ENCODE measurements at places on chromosomes 3 and 15. TPM values are rescaled to one million over a fixed set of nuclear protein-coding genes. Genes with fewer than 3 reads are reported as not detected.

DNA sequence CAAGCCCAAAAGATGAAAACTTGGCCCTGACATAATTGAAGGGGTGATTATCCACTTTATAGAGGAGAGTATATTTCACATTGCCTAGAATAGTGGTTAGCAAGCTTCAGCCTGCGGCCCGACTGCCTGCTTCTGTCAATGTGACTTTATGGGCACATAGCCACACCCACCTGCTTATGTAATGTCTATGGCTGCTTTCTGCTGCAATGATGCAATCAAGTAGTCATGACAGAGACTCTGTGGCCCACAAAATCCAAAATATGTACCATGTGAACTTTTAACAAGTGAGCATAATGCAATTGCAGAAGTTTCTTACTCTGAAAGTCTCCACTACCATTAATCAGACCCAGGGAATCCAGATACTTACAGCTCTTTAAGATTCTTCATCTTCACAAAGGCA, 103.1 kb downstream of the LRIG1 start:
- no peak for DNase-seq

DNA sequence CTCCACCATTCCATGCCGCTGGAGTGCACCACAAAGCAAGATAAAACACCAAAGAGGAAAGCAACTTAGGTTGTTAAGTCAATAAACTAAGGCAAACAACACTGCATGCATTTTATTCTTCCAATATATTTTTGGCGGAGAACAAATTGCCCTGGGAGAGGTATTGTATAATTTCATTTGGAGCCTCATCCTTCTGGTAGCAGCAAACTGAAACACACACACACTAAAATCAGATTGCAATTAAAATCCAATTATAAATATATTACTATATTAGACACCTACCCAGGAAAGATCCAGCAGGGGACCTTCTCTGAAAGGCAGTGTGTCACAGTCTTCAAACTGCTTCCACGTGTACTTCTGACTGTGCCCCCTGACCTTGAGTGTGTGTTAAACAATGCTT, 102.3 kb downstream of the RORA start:
- no peak for DNase-seq

DNA sequence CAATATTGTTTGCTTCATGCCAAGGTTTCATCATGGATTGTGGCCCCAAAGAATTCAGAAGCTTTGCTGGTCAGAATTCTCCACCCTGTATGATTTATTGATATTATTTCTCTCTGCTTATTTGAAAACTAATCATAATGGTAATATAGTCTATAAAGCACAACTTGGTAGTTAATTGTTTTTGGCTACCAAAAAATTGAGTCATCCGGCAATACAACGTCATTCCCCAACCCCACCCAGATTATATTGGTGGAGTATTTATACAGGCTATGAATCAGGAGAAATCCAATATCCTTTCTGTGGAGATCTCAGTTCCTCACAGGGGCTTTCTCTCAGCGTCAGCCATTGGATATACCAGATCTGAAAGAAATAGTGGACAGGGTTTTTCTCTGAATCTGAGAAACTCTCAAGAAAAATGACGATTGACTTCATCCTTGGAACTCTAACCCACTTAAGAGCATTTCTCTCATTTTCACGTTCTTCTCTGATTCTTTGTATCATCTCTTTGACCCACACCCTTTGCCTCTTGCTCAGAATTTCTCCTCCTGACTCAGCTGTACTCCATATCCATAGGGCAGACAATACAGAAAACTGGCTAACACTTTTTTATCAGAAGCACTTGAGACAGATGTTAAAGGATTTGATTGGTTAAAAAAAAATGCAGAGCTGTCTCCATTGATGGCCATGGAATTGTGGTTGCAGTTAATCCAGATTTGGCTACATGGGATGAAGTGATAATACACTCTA, 1055.8 kb upstream of the CADM2 start:
- no peak for DNase-seq

The EPHA6 gene
- polyA plus RNA-seq: 0.05 TPM

DNA sequence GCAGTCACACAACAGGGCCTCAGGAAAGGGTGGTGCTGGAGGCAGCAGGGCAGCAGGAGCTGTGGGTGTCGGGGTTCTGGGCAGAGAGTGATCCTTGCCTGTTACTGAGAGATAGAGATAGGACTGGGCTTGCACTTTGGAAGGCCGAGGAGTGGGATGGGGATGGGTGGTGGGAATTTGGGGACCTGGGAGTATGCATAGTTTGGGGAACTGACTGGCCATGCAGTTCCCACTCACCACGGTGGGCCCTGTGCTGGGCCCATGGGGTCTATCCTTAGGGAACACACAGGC, 192.5 kb upstream of the LINGO1 start:
- DNase-seq: no peak

DNA sequence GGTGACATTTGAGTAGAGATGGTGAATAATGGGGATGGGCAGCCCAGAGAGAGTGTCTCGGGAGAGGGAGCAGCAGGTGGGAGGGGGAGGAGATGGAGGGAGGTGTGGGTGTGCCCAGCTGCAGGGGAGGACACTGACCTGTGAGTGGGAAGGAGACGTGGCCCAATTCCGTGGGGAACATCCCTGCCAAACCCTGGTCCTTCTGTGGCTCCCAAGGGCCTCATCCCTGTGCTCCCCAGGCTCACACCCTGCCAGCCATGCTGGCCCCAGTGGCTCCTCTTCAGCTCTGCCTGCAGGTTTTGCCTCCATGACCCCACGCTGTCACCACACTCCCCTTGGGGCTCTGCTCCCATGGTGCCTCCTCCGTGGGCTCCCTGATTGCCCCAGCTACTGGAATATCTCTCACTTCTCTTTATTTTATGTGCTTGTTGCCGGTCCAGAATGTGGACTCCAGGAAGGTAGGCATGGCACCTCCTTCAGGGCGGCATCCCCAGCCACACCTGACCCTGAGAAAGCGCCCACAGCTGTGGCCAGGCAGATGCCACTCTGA, 7.0 kb downstream of the CFAP100 start:
- DNase-seq: no peak

DNA sequence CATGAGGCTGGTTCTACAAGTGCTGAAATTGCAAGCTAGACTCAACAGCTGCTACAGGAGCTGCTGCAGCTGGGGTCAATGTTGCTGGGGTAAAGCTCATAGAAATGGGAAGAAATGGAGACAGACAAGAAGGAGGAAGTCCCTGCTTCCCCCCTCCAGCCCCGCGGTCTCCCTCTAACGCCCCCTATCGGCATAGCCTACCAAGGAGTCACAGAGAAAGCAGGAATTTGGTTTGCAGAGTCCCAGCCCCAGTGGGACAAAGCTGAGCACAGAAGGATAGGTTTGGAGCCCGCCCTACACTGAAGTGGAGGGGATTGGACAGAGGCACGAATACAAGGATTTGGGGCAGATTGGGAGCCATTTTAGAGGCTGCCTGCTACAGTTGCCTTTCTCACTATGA, 176.9 kb upstream of the ANKRD28 start:
- peak; percentile 18 for DNase-seq

GRCh38 chr3:151218136-151218535, 15.1 kb upstream of the GPR171 start:
- DNase-seq: no peak

- no peak for DNase-seq
These were observed 45.4 kb upstream of the MTMR10 start for GRCh38 chr15:31036783-31037182.

DNA sequence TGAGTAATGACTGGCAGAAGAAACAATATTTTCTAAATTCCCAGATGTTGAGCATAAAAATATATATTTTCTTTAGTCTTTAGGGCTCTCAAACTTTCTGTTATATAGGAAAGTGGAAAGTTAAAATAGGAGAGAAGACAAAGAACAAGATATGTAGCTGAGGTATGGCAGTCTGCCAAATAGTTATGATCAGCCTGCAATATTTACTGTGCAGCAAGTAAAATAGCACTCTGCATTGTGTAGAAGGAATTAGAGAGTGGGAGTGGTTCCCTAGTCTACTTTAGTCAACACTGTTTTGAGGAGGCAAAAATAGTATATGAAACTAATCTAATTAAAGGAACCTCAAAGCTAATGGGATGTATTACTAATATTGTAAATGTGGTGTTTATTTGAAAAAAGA, 978.1 kb upstream of the ALCAM start:
- DNase-seq: no peak

The GRAMD1C gene
- polyA plus RNA-seq: 0.32 TPM

The GLDN gene
- not detected for polyA plus RNA-seq

The PRR20G gene
- polyA plus RNA-seq: not detected

- DNase-seq: no peak
These were observed 258.9 kb downstream of the UACA start for GRCh38 chr15:70504299-70504951.

The ECE2 gene
- polyA plus RNA-seq: not detected

GRCh38 chr3:120855665-120856437, 52.2 kb upstream of the STXBP5L start:
- DNase-seq: no peak

DNA sequence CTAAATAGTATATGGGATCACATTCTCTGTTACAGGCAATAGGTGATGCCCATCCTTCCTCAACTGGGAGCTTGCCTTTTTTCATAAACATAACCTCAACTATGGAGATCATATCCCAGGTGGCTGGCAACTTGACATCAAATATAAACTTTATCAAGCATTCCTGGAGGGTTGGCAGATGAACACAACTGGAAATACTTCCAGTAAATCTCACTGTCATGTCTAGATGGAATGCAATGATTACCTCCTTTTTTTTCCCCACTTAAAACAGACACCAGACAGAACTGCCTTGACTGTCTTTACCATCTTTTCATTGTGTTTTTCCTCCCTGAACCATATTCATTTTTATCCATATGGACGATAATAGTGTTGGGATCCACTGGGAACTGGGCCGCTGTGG, 43.1 kb upstream of the PFN2 start:
- DNase-seq: no peak

The BRK1 gene
- 184 TPM for polyA plus RNA-seq

- no peak for DNase-seq
These were observed 144.0 kb upstream of the TLE3 start for GRCh38 chr15:70241561-70242320.

GRCh38 chr3:186277268-186277909, 84.6 kb downstream of the DGKG start:
- peak; percentile 51 for DNase-seq

The VILL gene
- polyA plus RNA-seq: 0.05 TPM

DNA sequence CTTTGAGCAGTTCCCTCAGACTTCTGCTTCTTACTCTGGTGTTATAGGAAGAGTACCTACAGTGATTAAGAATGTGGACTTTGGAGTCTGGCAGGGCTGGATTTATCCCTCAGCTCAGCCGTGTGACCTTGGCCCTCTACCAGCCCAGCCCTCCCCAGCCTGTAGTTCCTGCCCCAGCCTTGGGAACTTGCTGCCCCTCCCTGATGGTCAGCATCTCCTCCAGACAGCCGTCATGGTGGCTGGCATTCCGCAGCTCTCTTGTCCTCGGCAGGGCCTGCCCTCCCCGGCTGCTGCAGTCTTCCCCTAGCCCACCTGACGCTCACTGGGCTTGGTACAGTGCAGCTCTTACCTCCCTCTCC, 21.9 kb upstream of the CPNE9 start:
- DNase-seq: no peak

The CFAP44 gene
- polyA plus RNA-seq: 4.9 TPM

The SIDT1 gene
- polyA plus RNA-seq: 0.25 TPM

The CCDC54 gene
- polyA plus RNA-seq: not detected

The TRA2B gene
- polyA plus RNA-seq: 204 TPM

Data from A549 (cell line).